ENCODE measurements at places on chromosomes 13 and 19.
A peak's percentile ranks its signal among the peaks of the same experiment; 100 is the strongest.

DNA sequence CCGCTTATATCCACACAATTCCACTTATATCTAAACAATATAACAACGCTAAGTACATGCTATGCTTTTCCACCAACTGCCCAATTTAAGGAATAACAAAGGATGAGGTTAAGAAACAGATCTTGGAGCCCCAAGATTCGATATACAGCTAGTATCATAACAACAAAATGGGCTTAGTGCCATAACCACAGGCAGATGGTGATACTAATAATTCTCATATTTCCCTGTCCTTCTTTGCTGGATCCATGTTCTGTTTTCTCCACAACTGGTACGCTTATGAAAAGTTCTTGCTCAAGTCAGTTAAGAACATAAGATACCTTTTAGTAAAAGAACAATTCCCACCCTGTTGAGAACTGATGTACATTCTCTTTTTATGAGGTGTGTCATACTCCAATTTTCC, 33.9 kb downstream of the CAB39L start:
- no peak for DNase-seq

GRCh38 chr13:44507639-44508038, 68.5 kb downstream of the TSC22D1 start:
- no peak for DNase-seq

- no peak for DNase-seq
Observed at GRCh38 chr19:3760871-3761361, 576 bp downstream of the APBA3 start.

- no peak for DNase-seq
Observed at GRCh38 chr19:18340990-18341868, 831 bp downstream of the PGPEP1 start.

GRCh38 chr13:98794498-98794897, 42.0 kb upstream of the SLC15A1 start:
- no peak for DNase-seq

DNA sequence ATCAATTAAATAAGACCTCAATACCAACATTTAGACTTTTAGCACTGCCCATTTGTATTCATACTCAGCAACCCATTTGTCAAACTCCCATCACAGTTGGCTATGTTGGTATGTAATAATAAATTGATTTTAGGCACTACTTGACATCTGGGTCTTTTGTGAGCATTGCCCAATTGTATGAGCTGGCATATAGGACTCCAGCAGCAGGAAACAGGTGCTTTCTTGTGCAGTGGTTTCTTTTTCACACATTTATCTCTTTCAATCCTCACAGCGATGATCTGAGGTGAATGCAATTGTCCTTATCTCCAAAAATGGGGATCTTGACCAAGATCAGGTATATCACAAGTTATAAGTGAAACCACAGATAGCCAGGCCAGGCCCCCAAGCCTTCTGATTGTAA, 96.9 kb upstream of the OXGR1 start:
- no peak for DNase-seq

- no peak for DNase-seq
Observed at GRCh38 chr19:52691215-52691610, 43.6 kb downstream of the ZNF611 start.

- peak; percentile 23 for DNase-seq
Observed at GRCh38 chr19:38417544-38418506, 8.2 kb downstream of the RASGRP4 start.

DNA sequence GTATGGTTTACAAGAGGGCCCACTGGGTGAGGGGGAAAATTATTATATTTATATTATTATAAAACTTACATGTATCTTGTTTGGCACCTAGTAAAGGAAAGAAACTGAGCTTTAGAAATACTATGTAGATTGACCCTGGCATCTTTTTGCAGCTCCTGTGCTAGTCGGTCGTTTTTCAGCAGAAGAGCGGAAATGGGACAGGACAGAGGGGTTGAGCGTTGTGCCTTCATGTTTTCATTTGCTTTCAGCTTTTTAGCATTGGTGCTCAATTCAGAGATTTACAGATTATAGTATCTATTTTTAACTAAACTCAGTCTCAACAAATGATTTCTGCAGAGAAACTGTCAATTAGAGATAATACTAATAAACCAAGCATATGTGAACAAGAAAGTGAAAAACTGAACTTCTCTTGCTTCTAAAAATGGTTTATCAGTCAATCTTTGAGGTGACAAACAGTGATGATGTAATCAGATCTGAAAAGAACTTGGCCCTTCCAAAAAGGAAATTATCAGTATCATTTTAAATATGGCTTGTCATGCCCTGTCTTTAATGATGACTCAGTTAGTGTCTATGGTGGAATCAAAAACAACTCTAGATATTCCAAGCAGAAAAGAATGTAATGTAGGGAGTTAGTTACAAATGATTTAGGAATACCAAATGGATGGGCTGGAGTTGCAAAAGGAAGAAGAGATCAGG, 56.9 kb upstream of the KCTD4 start:
- no peak for DNase-seq

DNA sequence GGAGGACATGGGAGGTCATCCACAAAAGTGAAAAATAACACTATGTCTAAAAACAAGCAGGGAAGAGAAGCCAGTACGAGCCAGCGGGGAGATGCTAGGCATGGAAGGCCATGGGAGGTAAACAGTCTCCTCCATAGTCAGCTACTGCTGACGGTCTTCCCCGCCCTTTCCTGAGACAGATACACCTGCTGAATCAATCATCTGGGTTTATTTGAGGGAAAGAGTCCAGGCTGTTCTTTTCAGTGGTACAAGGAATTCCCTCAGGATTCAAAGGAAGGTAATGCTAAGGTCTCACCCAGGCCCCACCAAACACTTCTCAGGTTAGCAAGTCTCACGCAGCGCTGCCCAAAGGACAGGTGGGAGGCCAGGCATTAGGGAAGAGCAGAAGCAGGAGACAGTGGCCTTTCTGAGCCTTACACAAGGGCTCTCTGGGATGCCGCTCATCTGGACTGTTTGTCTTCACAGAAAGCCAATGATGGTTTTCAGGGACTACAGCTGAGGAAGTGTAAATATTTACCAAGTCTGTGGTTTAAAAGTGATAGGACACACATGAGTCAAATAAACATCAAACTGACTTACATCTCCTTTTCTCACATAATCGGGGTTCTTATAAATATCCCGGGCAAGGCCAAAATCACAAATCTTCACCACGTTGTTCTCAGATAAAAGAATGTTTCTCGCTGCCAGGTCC, 173.9 kb downstream of the FLT1 start:
- no peak for DNase-seq

- DNase-seq: no peak
Observed at GRCh38 chr13:26255691-26256277, 1.9 kb downstream of the CDK8 start.

DNA sequence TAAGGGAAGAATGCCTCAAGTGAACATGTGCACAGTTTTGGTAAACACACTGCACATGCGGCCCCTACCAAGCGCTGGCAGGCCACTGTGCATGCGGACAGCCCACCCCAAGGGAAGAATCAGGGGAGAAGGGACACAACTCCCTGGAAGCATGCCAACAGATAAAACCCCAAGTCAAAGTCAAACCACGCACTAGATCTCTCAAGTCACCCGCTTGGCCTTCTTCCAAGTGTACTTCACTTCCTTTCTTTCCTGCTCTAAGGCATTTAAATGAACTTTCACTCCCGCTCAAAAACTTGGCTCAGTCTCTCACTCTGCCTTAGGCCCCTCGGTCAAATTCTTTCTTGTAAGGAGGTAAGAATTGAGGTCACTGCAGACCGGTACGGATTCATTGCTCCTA, 4.6 kb upstream of the RFXAP start:
- peak; percentile 31 for DNase-seq

DNA sequence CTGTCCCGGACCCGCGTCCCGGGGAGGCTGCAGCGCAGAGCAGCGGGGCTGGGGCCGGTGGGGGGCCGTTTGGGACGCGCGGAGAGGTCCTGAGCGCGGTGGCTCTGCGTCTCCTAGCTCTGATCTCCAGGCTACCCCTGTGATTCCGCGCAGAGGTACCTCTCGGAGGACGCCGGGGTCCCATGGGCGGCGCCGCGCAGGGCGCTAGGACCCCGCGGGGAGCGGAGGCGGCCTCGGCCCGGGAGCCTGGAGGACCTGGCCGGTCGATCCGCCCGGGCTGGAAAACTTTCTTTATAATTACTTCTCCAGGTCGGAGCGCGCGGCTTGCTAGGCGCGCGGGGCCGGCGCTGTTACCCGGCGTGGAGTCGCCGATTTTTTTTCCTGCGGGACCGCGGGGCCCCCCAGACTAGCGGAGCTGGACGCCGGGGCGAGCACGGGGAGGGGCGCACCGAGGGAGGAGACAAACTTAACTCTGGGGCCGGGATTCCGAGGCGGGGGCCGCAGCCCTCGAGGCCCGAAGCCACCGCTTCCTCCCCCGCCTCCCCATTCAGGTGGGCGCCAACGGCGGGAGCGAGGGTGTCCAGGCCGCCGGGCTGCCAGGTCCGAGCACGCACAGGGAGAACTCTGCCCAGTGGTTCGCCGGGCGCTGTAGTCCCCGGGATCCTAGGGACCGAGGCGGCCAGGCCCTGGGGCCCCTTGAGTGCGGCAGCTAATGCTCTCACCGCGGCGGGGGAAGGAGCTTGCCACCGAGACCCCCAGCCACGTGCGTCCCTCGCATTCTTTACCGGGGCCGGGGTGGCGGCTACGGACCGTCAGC, 848 bp upstream of the CEBPA start:
- peak; percentile 70 for DNase-seq

GRCh38 chr19:51327066-51328001, 14.6 kb downstream of the VSIG10L start:
- peak; percentile 54 for DNase-seq

DNA sequence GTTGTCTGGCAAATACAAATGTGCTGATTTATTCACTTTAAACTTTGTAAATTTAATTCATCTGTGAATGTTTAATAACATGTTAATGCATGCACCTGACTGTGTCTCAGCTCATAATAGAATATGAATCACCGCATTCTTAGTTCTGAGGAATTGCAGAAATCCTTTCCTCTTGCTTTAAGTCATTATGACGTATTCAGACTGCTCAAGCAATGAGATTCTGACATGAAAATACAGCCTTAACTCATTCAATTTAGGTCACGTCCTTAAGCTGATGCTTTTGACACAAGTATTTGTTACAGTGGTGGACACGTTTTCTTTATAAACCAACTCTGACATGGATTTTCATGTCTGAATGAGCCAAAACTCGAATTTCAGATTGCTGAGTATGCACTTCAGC, 541.0 kb upstream of the KLF12 start:
- peak; percentile 19 for DNase-seq

DNA sequence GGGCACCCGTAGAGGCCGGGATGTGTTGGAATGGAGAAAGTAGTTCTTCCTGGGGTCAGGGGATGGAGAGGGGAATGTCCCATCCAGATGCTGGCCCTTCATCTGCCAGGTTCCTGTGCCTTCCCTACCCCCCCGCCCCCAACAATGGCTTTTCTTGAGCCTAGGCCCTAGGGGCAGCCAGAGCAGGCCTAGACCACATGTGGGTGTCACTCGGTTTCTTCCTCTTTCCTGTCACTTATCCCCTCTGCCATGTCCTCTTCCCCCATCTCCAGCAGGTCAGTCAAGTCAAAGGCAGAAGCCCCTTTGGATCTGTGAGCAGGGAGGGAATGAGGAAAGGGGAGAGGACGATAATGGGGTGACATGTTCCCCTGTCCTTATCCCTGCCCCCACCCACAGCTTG, 36.4 kb downstream of the LYL1 start:
- DNase-seq: no peak

DNA sequence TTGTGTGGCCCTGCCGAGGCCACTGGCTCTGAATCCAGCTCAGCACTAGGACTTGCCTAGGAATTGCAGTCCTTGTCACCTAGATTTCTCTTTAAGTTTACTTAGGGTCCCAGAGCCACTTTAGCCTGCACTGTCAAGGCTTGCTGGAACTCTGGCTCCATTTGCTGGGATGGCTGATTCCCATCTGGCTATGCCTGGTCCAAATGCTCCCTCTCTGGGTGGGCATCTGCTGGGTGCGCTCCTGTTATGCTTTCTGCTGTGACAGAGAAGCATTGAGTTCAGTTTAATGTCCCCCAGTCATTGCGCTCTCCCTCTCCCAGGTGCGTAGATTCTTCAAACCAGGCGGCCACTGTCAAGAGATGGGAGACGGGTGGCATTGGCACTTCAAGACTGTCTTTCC, 102.2 kb downstream of the MTUS2 start:
- DNase-seq: no peak

GRCh38 chr19:5001615-5002014, 32.7 kb downstream of the KDM4B start:
- DNase-seq: no peak

DNA sequence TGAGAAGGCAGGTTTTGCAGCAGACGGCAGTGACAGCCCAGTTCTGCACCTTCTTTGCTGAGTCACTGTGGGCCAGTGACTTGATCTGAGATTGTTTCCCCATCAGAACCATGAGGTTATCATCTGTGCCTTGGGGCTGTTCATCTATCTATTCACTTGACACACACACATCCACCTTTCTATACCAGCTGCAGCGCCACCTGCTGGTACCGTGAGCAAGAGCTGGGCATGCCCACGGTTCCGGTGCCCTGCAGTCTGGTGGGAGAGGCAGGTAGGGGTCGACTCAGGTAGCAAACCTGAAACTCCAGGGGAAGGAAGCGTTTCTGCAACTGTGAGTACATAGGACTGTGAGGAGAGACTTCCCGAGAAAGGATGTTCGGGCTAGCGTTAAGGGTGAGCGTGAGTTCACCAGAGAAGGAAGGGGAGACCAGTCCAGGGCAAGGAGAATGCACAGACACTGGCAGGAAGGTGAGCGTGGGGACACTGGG, 7.5 kb upstream of the LIN7B start:
- DNase-seq: peak; percentile 55

DNA sequence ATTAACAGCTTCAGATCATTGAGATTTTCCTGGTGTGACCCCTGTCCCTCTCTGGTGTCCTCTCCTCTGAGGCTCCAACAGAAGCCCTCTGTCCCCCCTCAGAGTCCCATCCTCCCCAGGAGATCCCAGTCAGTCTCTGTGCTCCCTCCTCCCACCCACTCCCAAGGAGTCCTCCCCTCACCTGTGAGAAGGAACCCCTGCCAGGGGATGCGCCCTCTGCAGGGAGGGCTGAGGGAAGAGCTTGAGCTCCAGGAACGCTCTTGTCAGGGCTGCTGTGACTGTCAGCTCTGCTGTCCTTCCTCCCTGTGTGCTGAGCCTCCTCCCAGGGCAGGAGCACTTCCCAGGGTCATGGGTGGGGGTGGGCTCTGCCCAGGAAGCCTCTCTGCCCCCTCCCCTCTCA, 33.2 kb downstream of the CEACAM8 start:
- no peak for DNase-seq

- DNase-seq: no peak
Observed at GRCh38 chr19:3095441-3096191, 1.5 kb downstream of the GNA11 start.

All from umbilical cord (tissue), 2 donors.